HT1080 (cell line): ENCODE measurements at places on chromosomes 4 and X. TPM values are rescaled to one million over a fixed set of nuclear protein-coding genes. Genes with fewer than 3 reads are reported as not detected.

GASK1B gene
- 0.21 TPM in 1 of 2 replicates, not detected in the other for total RNA-seq

EXOC1L gene
- total RNA-seq: not detected in 2 replicates

CLDN34 gene
- total RNA-seq: not detected in 2 replicates

- no peak for DNase-seq
Measured at GRCh38 chr4:10326075-10326474, 131.2 kb downstream of the ZNF518B start.

GRCh38 chr4:85556283-85556682 lies 81.3 kb downstream of the ARHGAP24 start:
- no peak for DNase-seq

DNA sequence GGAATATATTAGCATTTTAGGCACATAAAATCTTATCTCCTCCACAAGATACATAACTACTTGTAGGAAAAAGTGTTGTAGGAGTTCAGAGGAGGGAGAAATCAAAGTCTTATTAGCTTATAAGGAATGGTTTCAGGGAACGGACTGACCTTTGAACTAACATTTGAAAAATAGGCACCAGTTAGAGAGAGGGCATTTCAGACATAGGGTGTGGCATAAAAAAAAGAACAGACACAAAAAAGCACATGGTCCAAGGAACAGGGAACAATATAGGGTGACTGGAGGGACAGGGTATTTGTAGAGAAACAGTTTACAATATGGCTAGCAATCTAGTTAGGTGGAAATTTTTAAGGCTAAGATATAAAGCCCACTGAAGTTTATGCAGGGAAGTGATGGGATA lies 6.4 kb downstream of the ABCB7 start:
- DNase-seq: no peak

DNA sequence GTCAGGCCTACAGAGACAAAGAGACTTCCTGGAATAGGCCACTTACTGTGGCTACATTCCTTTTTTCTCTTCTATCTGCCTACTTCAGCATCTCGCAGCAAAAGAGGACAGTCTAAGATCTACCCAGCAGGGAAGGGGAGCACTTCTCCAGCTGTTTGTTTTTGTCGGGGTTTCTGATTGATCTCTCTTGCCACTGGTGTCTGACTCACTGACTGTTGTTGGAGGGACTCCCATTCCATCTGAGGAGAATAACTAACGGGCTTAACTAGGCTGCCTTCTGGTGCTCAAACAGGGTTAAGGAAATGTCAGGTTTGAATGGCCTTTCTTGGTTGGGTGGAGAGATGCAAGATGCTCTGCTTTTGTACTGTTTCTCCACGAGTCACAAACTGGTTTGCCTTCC lies 100.2 kb upstream of the TMEM164 start:
- peak; percentile 43 for DNase-seq

- DNase-seq: peak; percentile 61
Measured at GRCh38 chr4:113003841-113004240, 45.6 kb upstream of the ANK2 start.

GRCh38 chrX:115939070-115939469 lies 231.5 kb upstream of the AGTR2 start:
- DNase-seq: no peak

DNA sequence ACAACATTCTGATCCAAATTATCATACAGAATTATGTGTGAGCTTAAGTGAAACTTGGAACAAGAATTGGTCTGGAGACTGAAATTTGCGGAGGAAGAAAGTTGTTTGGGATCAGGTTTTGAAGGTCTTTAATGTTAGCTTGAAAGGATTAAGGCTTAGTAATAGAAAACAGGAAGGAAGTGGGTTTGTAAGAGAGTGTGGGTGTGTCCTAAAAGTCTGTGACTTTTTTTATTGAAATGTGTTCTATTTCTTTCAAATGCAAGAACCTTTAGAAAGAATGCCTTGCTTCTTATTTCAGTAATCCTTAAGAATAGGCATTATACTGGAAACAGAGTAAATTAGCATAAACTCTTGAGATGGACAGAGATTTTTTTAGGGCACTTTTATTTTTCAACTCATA lies 198.0 kb downstream of the GALNTL6 start:
- DNase-seq: peak; percentile 8

- DNase-seq: peak; percentile 15
Measured at GRCh38 chrX:32448320-32448719, 763.0 kb downstream of the DMD start.

DNA sequence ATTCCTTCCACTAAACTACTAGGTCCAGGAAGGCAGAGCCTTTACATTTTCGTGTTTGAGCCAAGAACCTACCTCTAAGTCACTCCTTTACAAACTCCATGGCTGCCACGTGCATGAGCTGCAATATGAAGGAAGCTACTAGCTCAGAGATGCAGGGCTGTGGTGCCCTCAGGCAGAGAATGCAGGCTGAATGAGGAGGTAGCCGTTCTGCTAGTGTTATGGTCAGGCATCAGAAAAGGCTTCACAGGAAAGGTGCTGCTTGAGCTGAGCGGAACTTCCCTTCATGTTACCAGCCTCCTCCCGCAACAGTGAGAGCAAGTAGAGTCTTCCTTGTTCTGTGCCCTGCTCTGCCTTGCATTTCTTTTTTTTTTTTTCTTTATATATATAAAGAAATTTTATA lies 148.3 kb upstream of the PACRGL start:
- no peak for DNase-seq

- DNase-seq: no peak
Measured at GRCh38 chr4:11404431-11404830, 24.3 kb downstream of the HS3ST1 start.
